NCI-H2081 treated with DMSO at 0.1 percent for 48 hours (cell line): ENCODE measurements at places on chromosomes 16 and 17.

DNA sequence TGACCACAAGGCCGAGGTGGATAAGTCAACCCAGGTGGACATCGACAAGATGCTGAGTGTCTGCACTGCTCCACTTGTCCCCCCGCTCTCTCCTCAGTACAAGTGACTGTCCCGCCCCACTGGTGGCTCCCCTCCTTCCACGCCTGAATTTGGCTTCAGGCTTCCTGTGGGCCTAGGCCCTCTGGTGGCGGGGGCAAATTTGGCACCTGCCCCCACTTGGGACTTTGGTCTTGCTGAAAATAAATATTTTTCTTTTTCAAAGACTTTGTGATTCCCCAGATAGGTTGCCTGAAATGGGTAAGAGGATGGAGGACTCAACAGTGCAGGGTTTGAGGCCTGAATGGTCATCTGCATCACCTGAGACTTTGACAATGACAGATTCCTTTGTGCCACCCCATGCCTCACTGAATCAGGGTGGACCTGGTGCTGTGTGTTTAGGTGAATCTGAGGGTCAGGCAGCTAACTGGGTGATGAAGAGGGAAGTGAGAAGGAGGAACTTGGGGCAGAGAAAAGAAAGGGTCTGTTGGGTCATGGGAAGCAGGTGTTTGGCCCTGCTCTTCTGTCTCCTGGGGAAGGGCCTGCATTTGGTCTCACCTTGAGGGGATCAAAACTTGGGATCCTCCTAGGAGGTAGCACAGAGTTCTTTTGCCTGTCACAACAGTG, 2.0 kb downstream of the C16orf86 start:
- DNase-seq, result no peak

DNA sequence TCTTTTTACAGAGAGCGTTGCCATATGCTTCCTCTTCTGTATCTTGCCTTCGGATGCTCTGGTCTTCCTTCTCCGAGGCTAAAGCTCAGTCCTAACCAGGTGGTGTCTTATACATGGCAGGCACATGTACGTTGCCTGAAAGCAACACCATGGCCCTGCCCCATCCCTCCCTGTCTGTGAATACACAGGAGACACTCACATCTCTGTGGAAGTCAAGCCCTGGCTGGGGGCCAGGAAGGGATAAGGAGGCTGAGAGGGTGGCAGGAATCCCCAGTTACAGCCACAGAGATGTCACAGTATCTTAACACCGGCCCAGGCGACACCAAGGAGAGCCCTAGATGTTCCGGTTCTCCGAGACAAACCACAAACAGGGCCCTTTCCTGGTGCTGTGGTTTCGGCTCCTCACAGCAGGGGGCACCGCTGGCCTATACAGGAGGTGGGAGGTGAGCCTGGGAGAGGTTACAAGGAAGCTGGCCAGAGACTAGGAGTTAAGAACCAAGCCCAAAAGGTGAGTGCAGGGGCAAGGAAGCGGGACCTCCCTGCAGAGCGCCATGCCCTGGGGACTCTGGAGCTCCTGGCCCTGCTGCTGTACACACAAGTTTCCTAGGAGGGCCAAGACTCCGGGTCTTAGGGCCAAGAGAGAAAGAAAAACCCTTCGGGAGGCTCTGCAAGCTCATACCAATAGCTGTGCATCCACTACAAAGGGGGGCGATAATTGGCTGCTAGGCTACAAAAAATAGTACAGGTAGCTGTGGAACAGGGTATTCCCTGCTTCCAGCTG, 41.7 kb downstream of the SRL start:
- no peak for DNase-seq

- no peak for DNase-seq
Observed at GRCh38 chr16:1590366-1590765, 21.5 kb downstream of the IFT140 start.

DNA sequence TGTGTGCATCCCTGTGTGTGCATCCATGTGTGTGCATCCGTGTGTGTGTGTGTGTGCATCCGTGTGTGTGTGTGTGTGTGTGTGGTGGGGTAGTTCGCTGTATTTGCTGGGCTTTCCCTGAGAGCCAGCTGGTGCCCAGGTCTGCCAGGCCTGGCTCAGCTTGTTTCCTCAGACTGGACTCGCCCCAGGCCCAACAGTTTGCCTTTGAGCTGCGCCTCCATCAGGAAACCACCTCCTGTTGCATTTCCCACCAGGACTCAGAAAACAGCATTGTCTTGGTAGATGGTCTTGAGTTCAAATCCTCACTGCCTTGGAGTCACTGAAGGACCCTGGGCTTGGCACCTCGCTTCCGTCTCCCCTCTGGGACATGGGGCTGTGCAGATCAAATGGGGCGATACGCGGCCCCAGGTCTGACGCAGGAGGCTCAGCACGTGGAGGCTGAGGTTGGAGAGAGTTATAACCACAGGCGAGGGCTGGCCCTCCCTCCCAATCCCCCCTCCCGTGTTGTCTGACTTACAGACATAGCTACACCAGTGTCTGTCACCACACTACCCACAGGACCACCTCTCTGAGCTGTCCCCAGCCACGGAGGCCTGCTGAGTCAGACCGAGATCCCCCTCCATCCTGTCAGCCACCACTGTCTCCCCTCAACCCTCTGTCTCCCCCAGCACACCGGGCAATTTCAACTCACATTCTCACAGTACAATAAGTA, 4.7 kb downstream of the ITGAE start:
- no peak for DNase-seq

DNA sequence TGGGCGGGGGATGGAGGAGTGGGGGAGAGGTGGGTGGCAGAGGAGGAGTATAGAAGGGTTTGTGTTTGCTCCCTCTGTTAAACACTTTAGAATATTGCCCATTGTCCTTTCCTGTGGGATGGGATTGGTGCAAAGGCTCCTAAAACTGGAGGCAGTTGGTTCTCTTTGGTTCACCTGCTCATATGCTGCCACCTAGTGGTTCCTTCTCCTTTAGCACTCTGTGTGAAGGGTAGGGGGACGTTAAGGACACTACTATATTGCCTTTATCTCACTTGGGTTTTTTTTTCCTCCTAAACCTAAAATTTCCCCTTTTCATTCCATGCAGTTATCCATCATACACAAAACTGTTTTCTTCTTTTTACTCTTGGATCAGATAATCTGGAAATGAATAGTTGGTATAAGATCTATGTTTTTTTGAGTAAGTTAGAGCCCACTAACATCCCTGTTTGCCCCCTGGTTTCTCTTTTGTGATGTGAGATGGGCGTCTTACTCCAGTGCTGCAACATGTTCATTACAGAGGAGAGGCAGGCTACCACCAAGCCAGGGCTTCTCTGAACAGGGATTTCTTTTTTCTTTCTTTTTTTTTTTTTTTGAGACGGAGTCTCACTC, 23.8 kb downstream of the SNX11 start:
- peak; percentile 63 for DNase-seq

DNA sequence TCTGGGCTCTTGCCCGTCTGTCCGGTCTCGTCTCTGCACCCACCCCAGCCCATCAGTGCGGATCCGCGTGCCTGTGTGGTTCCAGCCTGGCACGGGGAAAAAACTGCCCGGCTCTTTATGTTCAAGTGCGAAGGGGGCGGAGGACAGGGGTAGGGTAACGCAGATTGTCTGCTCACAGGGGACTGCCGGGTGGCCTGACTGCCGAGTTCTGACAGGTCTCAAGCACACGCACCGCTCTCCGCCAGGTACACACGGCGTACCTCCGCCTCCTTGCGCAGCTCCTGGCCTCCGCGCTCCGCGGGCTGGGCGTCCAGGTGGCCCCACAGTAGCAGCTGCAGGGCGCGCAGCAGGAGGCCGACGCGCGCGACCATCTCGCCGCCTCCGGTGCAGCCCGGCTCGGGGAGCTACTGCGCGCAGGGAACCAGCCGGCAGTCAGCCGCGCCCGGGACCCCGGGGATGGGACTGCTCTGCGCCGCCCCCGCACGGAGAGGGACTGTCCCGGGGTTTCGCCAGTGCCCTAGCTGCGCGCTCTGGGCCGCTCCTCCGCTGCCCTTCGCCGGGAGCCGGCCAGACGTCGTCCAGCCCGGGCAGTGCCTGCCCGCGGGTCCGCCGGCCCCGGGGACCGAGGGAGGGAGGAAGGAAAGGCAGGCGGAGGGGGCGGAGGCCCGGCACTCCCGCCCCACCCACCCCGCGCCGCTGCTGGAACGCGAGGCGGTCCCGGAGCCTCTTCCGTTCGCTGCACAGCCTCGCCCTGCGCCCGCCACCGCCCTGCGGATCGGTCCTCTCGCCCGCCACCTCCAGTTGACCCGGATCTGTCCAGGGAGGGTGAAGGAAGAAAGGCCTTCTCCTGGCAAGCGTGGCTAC, at the start of gene MMP28:
Gene MMP28, minus strand, starts transcription at position 635 of the 864 bp plus-strand sequence. Its CDS starts 264 bp downstream, at position 371.
- DNase-seq, result no peak

- DNase-seq, result no peak
Observed at GRCh38 chr17:76734080-76734840, 2.9 kb downstream of the SRSF2 start.

- DNase-seq, result no peak
Observed at GRCh38 chr17:76556765-76557367, 17.0 kb downstream of the PRCD start.

GRCh38 chr17:19348806-19349205, 13.7 kb downstream of the B9D1 start:
- DNase-seq, result no peak

DNA sequence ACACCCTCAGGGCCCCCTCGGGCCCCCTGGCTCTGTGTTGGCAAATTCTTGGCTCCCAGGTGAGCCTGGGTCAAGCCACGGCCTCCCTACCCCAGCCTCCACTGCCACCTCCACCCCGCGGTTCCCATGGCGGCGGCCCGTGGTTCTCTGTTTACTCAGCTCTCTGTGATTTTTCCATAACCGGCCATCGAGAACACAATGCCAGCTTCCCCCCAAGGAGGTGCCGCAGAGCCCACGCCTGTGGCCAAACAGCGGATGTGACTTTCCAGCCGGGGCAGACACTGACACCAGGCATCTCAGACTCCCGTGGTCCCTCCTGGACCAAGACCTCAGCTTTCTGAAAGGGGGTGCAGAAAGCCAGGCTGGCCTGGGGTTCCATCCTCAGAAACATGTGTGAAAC, 21.6 kb upstream of the ATP2A3 start:
- DNase-seq, result no peak

GRCh38 chr16:87076950-87077749, 240.0 kb downstream of the C16orf95 start:
- DNase-seq, result no peak

DNA sequence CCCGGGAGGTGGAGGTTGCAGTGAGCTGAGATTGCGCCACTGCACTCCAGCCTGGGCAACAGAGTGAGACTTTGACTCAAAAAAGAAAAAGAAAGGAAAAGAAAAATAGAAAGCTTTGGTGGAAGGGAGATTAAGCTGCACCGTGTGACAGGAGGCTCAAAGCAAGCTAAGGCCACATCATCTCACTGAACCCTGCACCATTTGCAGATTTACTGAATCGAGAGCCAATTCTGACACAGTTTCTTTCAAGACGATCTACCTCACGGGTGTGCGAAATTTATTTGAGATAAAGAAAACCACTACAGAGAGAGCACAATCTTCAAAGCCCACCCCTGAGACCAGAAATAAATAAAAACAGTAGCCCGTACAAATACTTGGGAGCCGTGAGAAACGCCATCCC, 49.6 kb downstream of the RTN4RL1 start:
- DNase-seq, result no peak

DNA sequence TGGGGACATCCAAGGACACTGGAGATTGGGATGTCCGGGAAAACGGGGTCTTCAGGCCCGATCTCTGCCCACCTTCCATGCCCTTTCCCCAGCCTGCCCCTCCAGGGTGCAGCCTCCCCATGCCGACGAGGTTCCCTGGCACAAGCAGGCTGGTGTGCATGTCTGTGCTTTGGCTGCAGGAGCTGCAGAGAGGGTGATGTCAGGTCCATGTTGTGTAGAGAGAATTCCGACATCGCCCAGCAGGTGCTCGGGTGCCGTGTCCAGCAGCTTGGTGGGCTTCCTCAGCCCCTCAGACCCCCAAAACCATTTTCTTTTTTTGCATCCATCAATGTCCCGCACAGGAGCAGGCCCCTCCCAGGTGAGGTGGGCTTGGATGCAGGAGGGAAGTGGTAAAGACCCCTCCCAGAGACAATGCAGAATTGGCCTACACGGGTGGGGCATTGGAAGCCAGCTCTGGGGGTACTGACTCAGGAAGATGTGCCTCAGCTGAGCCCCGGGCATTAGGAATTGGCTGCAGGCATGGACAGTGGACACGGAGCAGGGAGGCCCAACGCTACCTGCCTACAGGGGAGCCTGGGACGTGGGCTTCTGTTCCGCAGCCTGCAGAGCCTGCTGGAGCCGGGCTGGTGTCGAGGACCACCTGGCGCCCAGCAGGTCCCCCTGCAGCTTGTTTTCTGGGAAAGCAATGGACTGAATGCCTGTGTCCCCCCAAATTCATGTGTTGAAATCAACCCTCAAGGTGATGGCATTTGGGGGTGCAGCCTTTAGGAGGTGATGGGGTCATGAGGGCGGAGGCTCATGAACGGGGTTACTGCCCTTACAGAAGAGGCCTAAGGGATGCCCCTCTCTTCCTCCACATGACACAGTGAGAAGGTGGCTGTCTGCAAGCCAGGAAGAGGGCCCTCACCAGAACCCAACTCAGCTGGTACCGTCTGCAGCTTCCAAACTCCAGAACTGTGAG, 97.5 kb downstream of the METRNL start:
- no peak for DNase-seq

- DNase-seq, result no peak
Observed at GRCh38 chr17:50311483-50311882, 34.4 kb upstream of the XYLT2 start.

DNA sequence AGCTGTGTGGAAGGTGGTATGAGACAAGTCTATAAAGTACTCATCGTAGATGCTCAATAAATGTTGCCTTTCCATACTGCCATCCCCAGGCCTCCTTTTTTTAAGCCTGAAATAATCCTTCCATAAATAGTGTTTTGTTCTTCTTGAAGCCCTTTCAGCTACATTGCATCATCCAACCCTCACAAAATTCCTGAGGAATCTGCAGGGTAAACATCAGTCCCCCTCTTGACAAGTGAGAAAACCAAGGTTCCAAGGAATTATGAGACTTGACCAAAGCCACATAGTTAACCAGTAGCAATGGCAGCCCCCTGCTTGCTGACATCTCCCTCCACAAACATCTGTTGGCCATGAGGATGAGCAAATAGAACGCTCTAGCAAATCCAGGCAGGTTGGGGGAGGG, 89.7 kb upstream of the CCL1 start:
- no peak for DNase-seq

- DNase-seq, result no peak
Observed at GRCh38 chr17:81491181-81491581, 21.4 kb downstream of the ACTG1 start.

GRCh38 chr16:81638286-81638945, 140.7 kb upstream of the PLCG2 start:
- DNase-seq, result no peak

DNA sequence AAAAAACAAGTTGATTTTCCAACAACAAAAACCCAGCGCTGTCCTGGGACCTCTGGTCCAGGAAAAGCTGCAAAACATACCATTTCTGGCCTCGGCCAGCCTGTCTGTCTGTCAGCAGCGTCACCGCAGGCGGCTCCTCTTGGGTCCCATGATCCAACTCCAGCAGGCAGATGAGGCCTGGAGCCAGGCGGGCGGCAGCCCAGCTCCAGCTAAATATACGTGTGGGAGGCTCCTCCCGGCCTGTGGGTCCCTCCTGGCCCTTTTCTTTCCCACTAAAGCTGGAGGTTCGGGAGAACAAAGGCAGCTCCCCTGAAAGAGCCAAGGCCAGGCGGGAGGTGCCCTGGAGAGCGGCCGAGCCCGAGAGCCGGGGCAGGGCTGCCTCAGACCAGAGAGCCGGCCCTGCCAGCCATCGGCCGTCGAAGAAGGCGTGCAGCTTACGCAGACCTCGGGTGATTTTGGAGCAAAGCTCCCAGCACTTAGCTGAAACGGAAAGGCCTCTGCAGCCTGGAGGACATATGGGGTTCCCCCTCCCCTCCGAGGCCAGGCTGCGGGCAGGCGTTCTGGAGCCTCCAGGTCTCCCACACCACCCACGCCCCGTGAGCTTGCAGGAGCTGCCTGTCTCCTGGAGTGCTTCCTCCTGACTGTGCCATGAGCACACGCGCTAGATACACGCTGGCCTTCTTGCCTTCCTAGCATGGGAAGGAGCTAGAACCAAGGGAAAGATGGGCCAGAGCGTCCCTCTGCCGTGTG, 19.9 kb upstream of the JPH3 start:
- no peak for DNase-seq
